ENCODE measurements at places on chromosomes 6 and 20. TPM values are rescaled to one million over a fixed set of nuclear protein-coding genes. Genes with fewer than 3 reads are reported as not detected.
A peak's percentile ranks its signal among the peaks of the same experiment; 100 is the strongest.

- DNase-seq = no peak
Observed at GRCh38 chr6:128505603-128506002, 14.8 kb downstream of the PTPRK start.

GRCh38 chr6:140966676-140967075 lies 1166.0 kb upstream of the GJE1 start:
- DNase-seq = no peak

The CDH22 gene
- total RNA-seq = 1.6 TPM

DNA sequence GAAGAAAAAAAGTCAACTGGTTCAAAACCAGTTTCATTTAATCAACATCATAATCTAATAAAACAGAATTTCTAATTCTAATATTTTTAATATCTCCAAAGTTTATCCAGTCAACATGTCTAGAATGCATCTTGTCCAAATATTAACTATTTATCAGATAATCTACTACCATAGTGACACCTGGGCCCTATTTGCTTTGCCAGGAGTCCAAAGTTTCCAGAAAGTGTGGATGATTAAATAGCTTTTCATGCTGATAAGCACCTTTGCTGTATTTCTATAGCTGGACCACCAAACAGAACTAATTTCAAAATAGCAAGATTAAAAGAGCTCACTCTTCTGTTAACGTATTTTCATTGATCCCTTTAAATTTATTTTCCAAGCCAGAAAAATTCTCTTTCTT lies 12.3 kb upstream of the TAAR1 start:
- DNase-seq = no peak

DNA sequence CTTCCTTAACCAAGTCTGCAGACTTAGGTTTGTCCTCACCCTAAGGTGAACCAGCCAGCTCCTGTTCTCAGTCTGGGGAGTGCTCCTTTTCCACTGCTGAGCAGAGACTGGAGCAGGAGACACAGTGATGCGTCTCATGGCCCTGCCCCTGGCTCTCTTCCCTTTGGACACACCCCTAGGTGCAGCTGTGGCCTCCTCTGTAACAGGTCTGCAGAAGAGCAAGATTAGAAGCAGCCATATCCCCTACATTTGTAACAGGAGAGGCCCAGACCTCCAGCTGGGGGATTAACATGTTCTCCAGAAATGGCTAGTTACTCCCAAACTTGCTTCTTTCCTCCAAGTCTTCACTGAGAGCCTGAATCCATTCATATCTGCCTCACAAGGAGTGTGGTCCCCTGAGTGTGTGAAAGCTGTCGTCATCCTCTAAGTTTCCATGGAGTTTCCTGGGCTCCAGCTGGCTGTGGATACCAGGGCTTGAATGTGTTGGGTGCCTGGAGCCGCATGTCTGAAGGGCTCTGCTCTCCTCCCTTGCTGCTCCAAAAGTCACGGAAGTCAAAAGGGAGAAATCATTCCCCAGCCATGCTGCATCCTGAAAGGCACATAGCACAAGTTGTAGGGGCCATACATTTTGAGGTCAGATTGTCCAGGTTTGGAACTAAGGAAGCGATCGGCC lies 57.7 kb downstream of the PPP1R14C start:
- no peak for DNase-seq

DNA sequence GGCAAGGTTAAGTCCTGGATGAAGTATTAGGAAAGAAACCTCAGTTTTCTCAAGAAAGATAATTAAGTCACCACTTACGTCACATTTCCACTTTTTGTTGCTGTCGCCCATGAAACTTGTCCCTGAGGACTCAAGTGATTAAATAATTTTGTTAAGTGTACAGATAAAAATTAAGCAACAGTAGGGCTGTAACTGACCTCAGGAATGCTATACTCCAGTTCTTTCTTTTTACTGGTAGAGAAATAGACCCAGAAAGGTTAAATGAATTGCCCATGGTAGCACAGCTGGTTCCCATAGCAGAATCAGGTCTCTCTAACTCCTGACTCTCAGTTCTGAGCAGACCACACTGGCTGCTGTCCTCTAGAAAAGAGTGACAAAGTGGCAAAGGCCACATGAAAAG lies 54.5 kb downstream of the CLIC5 start:
- DNase-seq = no peak

GRCh38 chr6:11702500-11703130 lies 76.0 kb downstream of the ADTRP start:
- no peak for DNase-seq

- DNase-seq = peak; percentile 30
Observed at GRCh38 chr20:21100578-21101452, 5.3 kb downstream of the LINC00237 start.

DNA sequence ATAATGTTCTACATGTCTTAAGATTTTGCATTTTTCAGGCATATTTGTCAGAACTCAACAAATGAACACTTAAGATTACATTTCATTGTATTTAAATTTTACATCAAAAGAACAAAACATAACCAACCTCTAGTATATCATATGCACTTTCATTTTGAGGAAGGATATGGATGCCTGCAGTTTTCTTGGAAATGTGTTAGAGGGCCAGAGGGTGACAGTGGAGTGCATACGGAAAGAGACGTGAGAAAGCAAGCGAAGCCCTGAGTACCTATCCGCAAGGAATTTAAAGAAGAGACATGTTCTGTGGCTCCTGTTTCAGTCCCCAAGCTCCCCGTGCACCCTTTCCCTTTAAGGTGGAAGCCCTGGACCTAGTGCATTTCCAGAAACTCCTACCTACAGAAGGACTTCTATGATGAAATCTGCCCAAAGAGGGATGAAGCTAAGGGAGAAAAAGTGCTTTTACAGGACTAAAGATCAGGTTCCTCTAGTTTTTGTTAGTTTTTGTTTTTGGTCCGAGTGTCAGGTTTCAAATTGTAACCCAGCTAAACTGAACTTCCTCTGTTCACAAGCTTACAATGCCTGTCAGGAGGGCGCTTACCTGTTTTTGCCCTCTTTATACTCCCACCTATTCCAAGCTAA lies 38.8 kb downstream of the EZR start:
- no peak for DNase-seq

GRCh38 chr6:136763255-136763654 lies 29.0 kb downstream of the MAP3K5 start:
- no peak for DNase-seq

- DNase-seq = no peak
Observed at GRCh38 chr6:23036406-23036983, 467.1 kb downstream of the HDGFL1 start.

GRCh38 chr6:140542863-140543262 lies 1168.4 kb upstream of the CITED2 start:
- no peak for DNase-seq

- DNase-seq = peak; percentile 56
Observed at GRCh38 chr20:542777-543368, 717 bp downstream of the CSNK2A1 start.

DNA sequence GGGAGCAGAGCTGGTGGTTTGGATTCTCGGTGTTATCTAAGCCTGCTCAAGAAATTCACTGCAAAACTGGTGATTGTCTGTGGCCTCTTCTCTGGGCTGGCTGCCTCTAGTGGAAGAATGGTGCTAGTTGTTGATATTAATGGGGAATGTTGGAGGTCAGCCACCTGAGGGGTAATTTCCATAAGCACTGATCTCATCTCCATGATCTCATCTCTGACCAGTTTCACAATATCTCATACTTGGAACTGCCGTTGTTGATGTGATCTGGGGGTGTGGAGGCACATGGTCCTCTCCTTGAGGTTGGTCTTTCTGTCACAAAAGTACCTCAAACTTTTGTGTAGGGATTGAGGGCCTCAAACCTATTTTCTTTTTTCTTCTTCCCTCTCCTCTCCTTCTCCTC lies 102.6 kb downstream of the CD109 start:
- no peak for DNase-seq

DNA sequence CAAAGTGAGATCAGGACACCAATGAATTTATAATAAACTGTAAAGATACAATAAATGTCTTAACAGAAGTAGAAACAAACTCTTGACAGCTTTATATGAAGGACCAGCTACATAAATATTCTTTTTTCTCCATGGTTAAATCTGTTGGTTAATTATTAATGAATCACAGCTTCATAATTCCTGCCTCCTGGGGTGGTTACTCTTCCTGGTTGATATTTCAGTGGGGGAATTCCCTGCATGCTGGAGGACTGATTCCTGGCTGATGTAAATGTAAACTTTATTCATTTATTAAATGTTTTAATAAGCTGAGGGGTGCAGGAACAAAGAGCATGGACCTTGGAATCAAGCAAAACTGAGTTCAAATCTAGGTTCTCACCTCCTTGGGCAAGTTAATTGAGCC lies 16.2 kb upstream of the RCAN2 start:
- DNase-seq = no peak

- no peak for DNase-seq
Observed at GRCh38 chr6:5095236-5095635, 10.1 kb downstream of the PPP1R3G start.

DNA sequence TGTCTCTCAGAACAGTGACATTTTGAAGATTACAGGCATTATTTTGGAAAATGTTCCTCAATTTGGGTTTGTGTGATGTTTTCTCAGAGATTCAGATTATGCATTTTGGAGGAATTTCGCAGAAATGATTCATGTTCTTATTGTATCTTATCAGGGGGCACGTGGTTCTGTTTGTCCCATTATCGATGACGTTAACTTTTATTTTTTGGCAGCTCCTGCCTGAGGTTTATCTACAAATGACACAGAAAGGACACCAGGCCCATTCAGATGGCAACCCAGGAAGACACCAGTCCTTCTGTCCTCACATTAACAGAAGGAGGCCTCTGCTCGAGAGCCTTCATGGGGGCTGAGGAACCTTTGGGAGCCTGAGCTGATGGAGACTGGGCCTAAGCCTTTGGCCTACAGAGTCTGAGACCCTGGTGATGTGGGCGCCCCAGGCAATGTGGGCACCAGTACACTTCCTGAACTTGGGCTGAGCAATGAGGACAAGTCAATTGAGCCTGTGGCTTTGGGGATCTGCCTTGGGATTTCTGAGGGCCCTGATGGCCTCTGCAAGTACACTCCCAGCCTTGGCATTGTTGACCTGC lies 41.2 kb upstream of the EZR start:
- DNase-seq = no peak

DNA sequence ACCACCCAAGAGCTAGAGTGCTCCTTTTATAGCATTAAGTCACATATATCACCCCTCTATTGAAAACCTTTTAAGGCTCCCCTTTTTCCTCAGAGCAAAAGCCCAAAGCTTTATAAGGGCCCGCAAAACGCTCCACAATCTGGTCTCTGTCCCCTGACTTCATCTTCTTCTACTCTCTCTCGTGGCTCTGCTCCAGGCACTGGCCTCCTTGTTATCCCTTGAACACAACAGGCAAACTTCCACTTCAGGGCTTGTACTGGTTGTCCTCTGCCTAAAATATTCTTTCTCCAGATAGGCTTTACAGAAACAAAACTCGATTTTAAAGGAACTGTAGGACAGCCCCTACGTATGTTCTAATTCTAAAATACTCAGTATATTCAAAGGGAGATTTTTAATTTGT lies 44.0 kb upstream of the SPDEF start:
- DNase-seq = no peak

DNA sequence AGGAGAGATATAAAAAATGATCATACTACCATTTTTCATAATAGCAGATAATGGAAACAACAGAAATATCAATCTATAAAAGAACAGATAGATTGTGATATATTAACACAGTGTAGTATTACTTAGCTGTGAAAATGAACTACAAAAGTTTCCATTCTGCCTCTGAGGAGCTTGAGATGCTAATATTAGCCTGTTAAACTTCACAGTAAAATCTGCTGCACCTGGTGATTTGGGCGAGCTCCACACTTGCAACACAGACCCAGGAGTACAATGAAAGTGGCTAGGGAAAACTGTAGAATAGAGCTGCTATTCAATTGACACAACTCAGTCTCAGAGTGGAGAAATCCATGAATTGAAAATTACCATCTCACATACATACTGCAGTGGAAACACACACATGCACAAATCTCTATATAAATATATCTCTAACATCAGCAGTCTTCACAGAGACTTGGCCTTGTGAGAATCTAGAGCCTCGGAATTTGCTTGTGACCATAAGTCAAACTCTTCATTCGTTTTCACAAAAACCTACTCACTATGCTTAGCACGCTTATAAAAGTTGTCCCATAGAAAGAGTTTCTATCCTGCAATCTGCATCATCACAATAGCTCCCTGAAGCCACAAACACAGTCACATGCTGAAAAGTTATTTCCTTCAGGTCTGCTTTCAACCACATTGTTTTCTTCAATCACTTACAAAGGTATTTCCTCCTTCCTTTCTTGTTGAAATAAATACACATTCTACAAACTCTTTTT lies 133.0 kb downstream of the PAK5 start:
- no peak for DNase-seq

GRCh38 chr6:17957498-17957897 lies 29.9 kb downstream of the KIF13A start:
- DNase-seq = no peak

GRCh38 chr6:2795162-2795561 lies 30.0 kb downstream of the WRNIP1 start:
- DNase-seq = no peak

DNA sequence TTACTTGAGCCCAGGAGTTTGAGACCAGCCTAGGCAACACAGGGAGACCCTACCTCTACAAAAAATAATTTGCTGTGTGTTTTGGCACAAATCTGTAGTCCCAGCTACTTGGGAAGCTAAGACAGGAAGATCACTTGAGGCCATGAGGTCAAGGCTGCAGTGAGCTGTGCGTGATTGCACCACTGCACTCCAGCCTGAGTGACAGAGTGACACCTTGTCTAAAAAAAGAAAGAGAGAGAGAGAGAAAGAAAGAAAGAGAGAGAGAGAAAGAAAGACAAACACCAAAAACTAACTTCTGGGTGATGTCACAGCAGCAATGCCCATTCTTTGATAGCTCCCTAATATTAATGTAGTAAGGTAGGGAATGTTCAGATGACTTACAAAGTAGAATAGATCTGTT lies 20.4 kb downstream of the USP49 start:
- DNase-seq = no peak

DNA sequence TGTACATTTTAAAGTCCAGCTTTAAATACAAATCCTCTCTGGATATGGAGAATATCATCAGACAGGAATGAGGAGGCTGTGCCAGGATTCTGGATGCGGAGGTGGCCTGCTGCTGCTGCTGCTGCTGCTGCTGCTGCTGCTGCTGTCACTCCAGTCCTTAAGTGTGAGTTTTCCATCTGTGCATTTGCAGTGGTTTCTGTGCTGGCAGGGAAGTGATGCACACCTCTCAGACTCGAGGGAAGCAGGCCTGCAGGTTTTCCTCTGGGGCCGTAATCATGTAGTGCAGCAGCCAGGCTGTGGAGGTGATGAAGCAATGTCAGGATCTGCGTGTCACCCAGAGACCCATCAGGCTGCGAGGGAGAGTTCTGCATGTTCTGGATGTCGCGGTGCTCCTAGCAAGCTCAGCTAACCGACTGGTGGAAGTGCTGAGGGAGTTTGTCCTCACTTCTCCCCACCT lies 32.0 kb downstream of the CFAP61 start:
- no peak for DNase-seq

GRCh38 chr20:40489886-40490285 lies 199.2 kb downstream of the MAFB start:
- DNase-seq = no peak

DNA sequence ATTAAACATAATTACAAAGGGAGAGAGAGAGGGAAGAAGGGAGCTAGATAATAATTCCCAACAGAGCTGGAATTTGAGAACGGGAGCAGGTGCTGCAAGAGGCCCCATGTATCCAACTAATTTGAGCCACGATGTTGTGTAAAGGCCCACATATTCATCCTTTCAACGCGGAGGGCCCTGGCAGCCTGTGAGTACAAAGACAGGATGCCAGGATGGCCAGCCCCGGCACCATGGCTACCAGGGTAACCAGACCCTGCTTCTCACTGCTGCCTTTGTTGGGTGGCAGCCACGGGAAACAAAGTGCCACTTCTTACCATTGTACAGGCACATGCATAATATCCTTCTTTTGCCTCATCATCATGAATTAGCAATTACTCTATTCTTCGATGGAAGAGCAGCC lies 492.0 kb upstream of the NRSN1 start:
- no peak for DNase-seq
